ENCODE measurements at places on chromosomes 12 and 14. TPM values are rescaled to one million over a fixed set of nuclear protein-coding genes. Genes with fewer than 3 reads are reported as not detected.

The DYRK4 gene
- total RNA-seq, result 44.9 TPM

GRCh38 chr12:67517181-67517887 lies 131.2 kb upstream of the DYRK2 start:
- no peak overlapping the region for H3K27ac ChIP-seq
- peaks cover 3% of the 10 kb centered on the region for H3K4me1 ChIP-seq
- H3K36me3 ChIP-seq, result no peaks in the 10 kb centered on the region
- H3K27me3 ChIP-seq, result peaks cover 5% of the 10 kb centered on the region
- no peak overlapping the region for H3K4me3 ChIP-seq

The SSTR1 gene
- total RNA-seq, result not detected

GRCh38 chr14:91866511-91867295 lies 633 bp downstream of the TC2N start:
- no peak overlapping the region for H3K4me3 ChIP-seq
- H3K27ac ChIP-seq, result no peak overlapping the region
- no peaks in the 10 kb centered on the region for H3K36me3 ChIP-seq
- no peaks in the 10 kb centered on the region for H3K27me3 ChIP-seq
- H3K4me1 ChIP-seq, result peaks cover under 1% of the 10 kb centered on the region

The LRTM2 gene
- not detected for total RNA-seq

DNA sequence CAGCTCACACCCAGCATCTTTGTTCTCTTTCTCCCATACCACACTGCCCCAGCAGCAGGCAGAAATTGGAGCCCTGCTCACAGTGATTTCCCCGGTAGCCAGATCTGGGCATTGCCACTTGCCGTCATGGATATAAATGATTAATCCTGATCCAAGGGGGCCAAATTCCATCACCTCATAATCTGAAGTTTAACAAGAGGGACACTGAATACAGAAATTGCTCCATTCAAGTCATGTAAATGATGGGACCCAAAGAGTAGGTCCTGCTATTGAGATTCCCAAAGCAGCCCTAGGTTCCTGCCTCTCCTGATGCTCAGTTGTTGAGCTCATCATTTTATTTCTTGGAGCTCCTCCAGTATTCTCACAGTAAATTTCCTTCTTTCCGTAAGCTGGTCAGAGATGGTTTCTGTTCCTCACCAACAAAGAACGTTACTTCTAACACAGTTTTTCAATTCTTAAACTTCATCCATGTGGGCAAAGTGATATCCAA lies 11.7 kb downstream of the ITPR2 start:
- H3K27me3 ChIP-seq, result no peaks in the 10 kb centered on the region
- no peak overlapping the region for H3K27ac ChIP-seq
- H3K4me1 ChIP-seq, result peaks cover 65% of the 10 kb centered on the region
- no peak for DNase-seq
- no peak overlapping the region for H3K4me3 ChIP-seq

DNA sequence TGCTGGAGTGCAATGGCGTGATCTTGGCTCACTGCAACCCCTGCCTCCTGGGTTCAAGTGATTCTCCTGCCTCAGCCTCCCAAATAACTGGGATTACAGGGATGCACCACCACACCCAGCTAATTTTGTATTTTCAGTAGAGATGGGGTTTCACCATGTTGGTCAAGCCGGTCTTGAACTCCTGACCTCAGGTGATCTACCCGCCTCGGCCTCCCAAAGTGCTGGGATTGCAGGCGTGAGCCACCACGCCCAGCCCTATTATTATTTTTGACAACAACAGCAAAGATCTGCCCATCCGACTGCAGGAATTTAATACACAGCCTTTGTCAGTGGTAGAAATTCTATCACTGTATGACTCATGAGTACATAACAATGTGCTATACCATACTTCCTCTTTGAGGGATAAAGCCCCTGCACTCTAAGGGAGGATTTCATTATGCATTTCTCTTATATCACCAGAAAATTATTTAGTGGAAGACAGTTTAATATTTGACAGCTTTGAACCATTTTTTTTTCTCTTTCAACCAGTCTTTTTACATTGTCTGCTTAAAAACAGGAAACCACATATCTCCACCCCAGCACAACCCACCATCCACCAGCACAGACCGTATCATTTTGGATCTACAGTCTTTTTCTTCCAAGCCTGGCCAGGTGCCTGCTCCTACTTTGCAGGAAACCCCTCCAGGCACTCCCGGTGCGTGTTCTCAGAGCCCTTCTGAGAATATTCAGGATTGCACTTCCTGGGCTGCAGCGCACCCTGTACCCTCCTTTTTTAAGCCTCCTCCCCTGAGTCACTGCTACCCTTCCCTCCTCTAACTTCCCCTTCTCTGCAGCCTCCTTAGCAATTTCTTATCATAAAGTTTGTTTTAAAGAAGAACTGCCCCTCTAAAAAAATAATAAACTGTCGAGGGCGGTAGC lies 594 bp downstream of the ARHGDIB start:
- peak overlapping the region; percentile 96 for H3K27ac ChIP-seq
- no peaks in the 10 kb centered on the region for H3K27me3 ChIP-seq
- H3K36me3 ChIP-seq, result peaks cover 10% of the 10 kb centered on the region
- peak; percentile 77 for DNase-seq
- H3K4me1 ChIP-seq, result peaks cover 71% of the 10 kb centered on the region
- peak overlapping the region; percentile 87 for H3K4me3 ChIP-seq

The KLRD1 gene
- total RNA-seq, result not detected

The RNASE3 gene
- total RNA-seq, result not detected

The CLMN gene
- total RNA-seq, result 40.1 TPM

GRCh38 chr14:89702073-89702875 lies 252.3 kb downstream of the EFCAB11 start:
- H3K27ac ChIP-seq, result no peak overlapping the region
- no peaks in the 10 kb centered on the region for H3K36me3 ChIP-seq
- no peaks in the 10 kb centered on the region for H3K27me3 ChIP-seq
- no peak overlapping the region for H3K4me3 ChIP-seq
- DNase-seq, result no peak
- H3K4me1 ChIP-seq, result peaks cover 15% of the 10 kb centered on the region

DNA sequence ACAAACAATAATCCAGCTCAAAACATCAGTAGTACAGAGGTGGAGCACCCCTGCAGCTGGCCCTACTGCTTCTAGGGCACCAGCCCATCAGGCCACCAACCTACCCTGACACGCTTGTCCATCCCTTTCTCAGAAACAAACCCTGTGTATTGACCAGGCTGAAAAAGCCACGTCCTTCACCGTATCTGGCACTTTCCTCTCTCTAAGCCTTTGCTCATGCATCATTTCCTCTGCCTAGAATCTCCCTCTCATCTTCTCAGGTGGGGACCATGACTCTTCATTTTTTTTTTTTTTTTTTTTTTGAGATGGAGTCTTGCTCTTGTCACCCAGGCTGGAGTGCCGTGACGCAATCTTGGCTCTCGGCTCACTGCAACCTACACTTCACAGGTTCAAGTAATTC lies 25.3 kb upstream of the FLVCR2 start:
- no peak overlapping the region for H3K27ac ChIP-seq
- peaks cover 3% of the 10 kb centered on the region for H3K27me3 ChIP-seq

The LTBP2 gene
- total RNA-seq, result not detected

DNA sequence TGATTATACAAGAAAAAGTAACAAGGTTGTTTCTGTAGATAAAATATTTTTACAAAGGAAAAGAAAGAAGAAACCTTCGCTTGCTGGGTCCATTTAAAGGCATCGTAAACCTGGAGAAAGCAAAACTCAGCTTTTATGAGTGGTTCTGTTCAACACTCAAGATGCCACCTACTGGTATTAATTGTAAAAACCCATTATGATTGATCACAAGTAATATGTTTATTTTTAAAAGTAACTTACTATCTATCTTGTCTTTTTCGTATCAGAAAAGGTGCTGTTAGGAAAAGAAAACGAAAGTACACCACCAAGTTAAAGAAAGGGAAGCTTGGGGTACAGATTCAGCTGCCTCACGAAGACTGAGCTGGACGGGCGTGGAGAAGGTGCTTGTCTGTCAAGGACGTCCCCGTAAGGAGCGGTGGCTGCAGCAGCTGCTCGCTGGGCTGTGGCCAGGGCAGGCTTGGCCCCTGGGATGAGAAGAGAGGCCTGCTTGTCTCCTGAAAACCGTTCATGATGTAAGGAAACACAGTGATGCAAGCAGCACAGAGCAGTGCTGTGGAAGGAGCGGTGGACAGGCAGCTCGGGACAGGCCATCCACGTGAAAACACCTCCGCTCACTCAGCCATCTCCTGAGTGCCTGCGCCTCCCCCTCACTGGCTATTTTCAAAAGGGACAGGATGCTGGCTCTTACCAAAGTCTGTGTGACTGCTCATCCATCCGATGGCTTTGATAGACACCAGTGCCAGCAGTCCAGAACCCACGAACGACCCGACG lies 25.0 kb downstream of the SLC15A4 start:
- peak; percentile 43 for DNase-seq
- H3K4me3 ChIP-seq, result no peak overlapping the region
- no peak overlapping the region for H3K27ac ChIP-seq
- no peaks in the 10 kb centered on the region for H3K27me3 ChIP-seq
- peaks cover 40% of the 10 kb centered on the region for H3K36me3 ChIP-seq

- H3K4me1 ChIP-seq, result no peaks in the 10 kb centered on the region
- H3K27ac ChIP-seq, result no peak overlapping the region
- no peak for DNase-seq
- H3K27me3 ChIP-seq, result no peaks in the 10 kb centered on the region
- H3K36me3 ChIP-seq, result no peaks in the 10 kb centered on the region
Measured at GRCh38 chr12:106883426-106883825, 72.3 kb upstream of the TMEM263 start.

GRCh38 chr12:120711411-120711810 lies 1.2 kb downstream of the UNC119B start:
- peaks cover 27% of the 10 kb centered on the region for H3K4me1 ChIP-seq
- peak overlapping the region; percentile 55 for H3K27ac ChIP-seq
- H3K36me3 ChIP-seq, result peaks cover 8% of the 10 kb centered on the region

DNA sequence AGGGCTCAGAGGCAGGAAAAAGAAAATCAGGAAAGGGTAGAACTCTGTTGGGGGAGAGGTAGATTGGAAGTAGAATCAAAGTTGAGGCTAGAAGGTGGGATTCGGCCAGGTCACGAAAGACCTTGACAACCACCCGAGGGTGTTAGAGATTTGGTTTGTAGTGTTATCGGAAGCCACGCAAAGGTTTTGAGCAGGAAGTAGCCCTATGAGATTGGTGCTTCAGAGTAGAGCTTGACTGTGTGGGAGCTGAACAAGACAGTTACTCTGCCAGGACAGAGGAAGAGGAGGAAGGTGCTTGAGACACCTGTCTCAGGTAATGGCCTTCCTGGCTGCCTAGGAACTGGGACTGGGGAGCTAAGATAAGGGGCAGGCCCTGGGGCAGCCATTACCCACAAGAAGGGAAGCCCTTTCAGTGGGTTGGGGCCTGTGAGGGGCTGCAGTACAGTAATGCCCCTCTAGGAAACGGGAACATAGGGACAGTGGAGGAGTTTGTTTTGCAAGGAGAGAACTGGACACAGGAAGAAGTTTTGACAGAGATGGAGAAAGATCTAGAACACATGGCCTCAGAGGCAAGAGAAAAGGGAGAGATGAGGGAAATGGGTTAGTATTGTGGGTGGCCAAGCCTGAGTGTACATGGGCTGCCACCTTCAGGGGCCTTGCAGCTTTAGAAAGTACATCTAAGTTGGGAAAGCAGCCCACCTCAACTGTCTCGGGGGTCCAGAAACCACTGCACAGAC lies 73.5 kb downstream of the RIN3 start:
- H3K4me1 ChIP-seq, result peaks cover 4% of the 10 kb centered on the region
- no peak overlapping the region for H3K4me3 ChIP-seq
- no peaks in the 10 kb centered on the region for H3K36me3 ChIP-seq
- DNase-seq, result no peak
- H3K27ac ChIP-seq, result no peak overlapping the region
- H3K27me3 ChIP-seq, result no peaks in the 10 kb centered on the region

The GALNT8 gene
- not detected for total RNA-seq

The ACSM4 gene
- total RNA-seq, result not detected

DNA sequence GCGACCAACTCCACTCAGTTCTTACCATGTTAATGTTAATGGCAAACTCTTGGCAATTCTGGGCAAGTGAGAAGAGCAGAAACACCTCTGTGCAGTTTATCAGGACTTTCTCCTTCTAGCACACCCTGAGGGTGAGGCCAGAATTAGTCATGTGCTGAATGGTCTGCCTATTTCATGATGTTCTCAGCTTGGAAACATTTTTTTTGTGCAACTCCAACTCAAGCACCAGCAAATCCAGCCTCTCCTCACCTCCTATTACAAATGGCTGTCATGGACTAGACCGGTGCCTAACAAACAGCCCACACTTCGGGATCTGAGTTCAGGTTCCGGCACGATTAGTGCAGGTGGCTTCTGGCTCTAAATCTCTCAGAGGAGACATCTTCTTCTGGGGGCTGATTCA lies 246.0 kb downstream of the ZFP36L1 start:
- DNase-seq, result no peak
- no peak overlapping the region for H3K27ac ChIP-seq
- no peaks in the 10 kb centered on the region for H3K4me1 ChIP-seq
- H3K36me3 ChIP-seq, result no peaks in the 10 kb centered on the region

The BDKRB1 gene
- not detected for total RNA-seq

- no peak overlapping the region for H3K27ac ChIP-seq
- H3K4me3 ChIP-seq, result no peak overlapping the region
- H3K36me3 ChIP-seq, result 0 out of 2 replicates have a peak, but pooled peaks cover 10% of the 10 kb centered on the region
- DNase-seq, result no peak
- H3K27me3 ChIP-seq, result no peaks in the 10 kb centered on the region
Measured at GRCh38 chr14:77026166-77026929, 2.2 kb downstream of the IRF2BPL start.

GRCh38 chr14:24439830-24440605 lies 2.6 kb downstream of the SDR39U1 start:
- peaks cover 27% of the 10 kb centered on the region for H3K36me3 ChIP-seq
- no peak overlapping the region for H3K4me3 ChIP-seq
- peaks cover 45% of the 10 kb centered on the region for H3K4me1 ChIP-seq

The NRL gene
- total RNA-seq, result 2.5 TPM

The PDZRN4 gene
- 3.6 TPM for total RNA-seq

DNA sequence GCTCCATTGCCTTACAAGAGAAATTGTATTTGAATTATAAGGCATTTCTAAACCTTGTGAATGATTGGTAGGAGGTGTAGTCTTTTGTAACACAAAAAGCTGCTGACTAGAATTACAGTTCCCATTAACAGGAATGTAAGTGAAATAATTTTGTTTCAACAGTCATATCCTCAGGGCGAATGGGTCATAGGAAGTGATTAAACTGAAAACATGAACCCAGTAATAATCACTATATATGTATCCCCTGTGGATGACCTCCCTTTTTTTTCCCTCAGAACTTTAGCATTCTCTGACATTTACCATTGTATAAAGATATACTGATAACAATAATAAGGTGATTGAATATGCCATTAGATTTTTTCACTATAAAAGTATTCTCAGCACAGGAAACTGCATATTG lies 312.3 kb downstream of the ATP23 start:
- no peak for DNase-seq
- H3K27ac ChIP-seq, result no peak overlapping the region
- H3K27me3 ChIP-seq, result no peaks in the 10 kb centered on the region
- no peaks in the 10 kb centered on the region for H3K4me1 ChIP-seq
- no peak overlapping the region for H3K4me3 ChIP-seq

- DNase-seq, result no peak
- no peaks in the 10 kb centered on the region for H3K27me3 ChIP-seq
- no peak overlapping the region for H3K4me3 ChIP-seq
- H3K27ac ChIP-seq, result no peak overlapping the region
- H3K4me1 ChIP-seq, result no peaks in the 10 kb centered on the region
Measured at GRCh38 chr14:105845725-105846309, 319.4 kb downstream of the TMEM121 start.

The TULP3 gene
- 11.7 TPM for total RNA-seq

Measured in Karpas-422 (cell line).